HTR-8/SVneo (cell line): ENCODE measurements at places on chromosomes 16 and 17.

DNA sequence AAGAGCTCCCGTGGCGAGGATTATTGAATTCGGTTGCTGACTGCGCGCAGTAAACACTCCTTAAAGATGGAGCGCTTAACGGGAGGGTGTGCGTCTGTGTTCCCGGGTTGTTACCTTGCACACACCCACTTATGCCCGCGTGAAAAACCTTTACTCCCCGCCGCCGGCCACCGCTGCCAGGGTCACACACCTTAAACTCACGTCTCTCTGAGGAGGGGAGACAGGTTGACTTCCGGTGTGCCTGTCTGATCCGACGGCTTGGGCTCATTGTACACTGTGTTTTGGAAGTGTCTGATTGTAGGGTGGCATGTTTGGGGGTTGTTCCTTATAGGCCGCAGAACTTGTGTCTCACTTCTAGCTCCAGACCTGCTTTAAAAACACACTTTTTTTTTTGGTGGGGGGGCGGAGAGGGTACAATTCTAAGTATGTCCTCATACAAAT is 66.8 kb downstream of the KPNA2 start:
- no peak for DNase-seq

DNA sequence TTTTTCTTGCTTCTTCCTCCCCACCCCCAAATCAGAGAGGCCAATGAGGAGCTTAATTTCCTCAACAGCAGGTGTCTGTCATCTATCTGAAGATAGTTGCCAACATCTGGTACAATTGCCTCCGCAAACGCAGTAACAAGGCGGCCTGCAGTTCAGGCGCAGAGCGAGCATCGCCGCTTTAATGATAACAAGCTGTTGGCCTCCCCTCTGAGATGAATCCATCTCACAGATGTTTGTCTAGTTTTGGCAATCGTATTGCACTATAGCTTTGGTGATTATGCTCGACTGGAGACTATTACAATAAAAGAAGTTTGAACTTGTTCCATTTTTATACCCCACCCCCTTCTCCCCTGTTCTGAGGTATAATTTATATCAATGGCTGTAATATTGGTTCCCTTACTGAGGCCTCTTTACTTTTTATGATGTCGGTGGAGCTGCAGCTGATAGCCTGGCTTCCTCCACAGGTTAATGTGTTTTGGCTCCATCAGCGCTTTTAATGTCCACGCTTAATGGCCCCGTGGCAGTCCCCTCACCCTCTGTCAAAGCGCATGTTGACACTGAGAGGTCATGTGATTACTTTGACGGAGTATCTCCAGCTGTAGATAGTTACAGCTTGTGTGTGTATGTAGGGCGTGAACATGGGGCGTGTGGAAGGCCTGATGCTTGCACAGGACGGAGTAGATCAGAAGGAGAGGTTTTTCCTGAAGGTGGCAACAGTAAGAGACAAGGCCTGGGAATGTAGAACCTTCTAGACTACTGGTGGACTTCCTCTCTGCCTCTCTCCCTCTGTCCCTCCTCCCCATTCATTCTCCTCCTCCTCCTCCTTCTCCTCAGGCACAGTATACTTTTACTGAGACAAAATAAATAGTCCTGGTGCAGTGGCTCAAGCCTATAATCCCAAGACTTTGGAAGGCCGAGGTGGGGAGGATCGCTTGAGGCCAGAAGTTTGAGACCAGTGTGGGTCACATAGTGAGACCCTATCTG is 164.7 kb downstream of the MSI2 start:
- no peak for DNase-seq

- DNase-seq = peak; percentile 64
Observed at GRCh38 chr17:46916211-46916610, 6.7 kb upstream of the GOSR2 start.

DNA sequence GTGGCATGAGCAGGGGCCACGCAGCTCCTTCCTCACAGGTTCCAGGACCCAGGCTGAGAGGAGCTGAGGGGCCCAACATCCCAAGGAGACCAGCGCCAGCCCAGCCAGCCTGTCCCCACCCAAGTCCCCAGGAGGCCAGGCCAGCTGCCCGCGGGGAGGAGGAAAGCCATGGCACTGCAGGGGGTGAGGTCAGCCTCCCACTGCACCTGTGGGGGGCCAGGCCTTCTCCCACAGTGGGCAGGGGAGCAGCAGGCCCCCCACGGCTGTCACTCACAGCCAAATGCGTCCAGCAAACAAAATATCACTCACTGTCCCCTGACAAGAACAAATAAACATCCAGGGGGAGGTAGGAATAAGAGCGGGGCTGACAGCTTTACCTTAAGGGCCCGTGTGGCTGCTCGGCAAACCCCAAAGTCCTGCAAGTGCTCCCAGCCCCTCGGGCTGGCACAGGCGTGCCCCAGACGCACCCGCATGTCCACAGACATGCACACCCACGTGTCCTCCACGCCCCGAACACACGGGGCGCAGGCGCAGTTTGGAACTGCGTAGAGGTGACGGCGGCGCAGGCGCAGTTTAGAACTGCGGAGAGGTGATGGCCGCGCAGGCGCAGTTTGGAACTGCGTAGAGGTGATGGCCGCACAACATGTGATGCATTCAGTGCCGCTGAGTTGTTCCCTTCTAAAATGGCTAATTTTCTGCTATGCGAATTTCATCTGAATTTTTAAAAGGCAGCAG is 291.1 kb downstream of the FOXL1 start:
- DNase-seq = no peak

DNA sequence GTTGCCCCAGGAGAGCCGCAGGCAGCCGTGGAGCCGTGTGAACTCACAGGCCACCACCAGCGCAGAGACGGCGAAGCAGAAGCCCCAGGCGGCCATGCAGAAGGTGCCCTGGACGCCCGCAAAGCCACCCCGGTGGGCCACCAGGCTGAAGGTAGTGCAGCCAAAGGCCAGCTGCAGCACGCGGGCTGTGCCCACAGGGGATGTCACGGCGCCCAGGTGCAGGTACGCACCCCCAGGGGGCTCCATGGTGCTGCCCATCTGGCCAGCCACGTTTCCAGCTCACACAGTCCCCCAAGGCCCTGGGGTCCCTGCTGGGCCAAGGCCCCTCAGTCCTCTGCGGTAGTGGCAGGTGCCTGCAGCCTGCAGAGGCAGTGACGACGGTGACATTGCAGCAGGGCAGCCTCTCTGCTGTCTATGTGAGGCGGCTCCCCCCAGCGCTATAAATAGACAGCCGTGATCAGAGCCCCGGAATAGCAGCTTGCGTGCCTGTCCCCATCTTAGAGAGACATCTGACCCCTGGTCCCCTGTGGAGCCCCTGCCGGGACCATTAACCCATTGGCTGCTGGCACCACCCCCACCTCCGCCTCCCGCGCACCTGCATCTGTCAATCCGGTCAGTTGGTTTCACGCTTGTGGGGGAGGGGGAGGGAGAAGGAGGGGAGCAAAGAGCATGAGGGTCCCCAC is 4.5 kb upstream of the PYCR1 start:
- no peak for DNase-seq

- DNase-seq = peak; percentile 86
Observed at GRCh38 chr16:67872631-67873434, at the start of gene EDC4. Gene EDC4 (plus strand): TSS chr16:67873052. CDS start chr16:67873262, 210 bp downstream.

DNA sequence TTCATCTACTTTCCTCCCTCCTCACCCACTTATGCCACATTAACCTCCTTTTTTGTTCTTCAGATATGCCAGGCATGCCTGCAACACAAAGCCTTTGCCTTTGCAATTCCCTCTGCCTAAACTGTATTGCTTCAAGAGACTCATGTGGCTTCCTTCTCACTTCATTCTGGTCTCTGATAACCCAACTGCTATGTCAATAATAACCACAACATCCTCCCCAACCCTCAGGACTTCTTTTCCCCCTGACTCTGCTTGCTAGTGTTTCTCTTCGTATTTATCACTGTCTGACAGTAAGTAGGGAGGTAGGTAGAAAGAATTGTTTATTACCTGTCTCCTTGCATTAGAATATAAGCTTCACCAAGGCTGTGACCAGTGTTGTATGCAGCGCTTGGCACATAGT is 22.4 kb downstream of the RBL2 start:
- no peak for DNase-seq

DNA sequence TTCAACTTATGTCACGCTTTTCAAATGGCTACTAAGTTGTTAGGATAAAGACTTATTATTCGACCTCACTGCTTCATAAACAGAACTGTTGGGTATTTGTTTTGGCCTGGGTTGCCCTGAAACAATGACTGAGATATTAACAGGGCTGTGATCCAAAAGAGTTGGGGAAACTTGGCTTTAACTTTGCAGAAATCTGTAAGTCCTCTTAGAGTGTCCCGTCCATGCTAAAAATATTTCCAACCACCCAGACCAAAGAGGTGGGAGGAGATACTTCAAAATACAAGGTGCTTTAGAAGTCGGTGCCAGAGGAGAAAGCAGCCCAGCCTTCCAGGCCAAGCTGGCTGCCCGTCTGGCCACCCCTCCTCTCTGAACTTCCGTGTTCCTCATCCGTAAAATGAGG is 16.1 kb upstream of the SPATA32 start:
- DNase-seq = no peak

DNA sequence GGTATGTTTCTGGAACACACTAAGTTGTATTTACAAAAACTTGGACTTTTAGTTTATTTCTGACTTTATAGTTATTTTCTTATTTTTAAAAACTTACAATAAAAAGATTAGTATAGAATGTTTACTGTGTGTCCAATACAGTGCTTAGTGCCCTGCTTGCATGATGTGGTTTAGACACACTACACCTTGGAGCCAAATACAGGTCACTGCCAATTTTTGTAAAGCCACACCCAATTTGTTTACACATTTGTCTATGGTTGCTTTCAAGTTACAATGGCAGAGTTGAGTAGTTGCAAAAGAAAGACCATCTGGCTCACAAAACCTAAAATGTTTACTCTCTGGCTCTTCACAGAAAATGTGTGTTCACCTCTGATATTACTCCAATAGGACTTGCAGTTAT is 807.1 kb downstream of the KCNJ2 start:
- DNase-seq = no peak

DNA sequence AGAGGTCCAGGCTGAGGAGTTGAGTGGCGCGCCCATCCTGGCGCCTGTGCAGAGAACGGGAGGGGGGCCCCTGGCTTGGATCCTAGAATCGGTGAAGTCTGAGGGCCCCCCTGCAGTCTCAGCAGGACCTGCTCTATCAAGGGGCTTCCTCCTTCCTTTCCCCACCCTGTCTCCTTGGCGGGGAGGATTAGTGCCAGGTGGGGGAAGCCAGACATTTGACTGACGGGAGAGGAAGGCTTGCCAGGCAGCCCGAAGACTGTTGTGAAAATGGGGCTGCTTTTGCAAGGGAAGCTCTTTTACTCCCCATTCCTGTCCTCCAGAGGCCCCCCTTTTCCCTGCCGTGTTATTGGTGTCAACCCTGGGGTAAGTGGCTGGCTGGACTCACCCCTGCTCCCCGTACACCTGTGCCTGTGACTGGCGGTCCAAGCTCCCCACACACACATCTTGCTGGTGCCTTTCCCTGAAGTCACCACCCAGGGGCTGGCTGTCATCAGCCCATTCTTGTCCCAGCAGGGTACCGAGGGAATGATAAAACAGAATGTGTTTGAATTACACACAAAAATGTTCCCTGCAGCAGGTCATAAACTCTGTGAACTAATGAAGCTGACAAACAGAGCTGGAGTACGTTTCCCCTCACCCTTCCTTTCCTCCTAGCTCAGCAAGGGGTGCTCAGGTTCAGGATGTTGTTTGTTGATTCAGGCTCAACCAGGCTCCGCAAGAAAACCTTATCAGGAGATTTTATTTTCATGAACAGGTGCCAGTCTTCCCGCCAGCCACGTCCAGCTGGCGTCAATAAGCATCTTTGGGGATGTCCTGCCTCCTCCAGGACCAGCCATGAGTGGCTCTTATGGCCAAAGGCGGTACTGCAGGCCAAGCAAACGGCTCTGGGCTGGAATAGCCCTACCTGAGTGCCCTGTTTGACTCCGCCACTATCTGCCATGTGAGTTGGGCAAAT is 4.4 kb upstream of the ARMC7 start:
- DNase-seq = peak; percentile 77

DNA sequence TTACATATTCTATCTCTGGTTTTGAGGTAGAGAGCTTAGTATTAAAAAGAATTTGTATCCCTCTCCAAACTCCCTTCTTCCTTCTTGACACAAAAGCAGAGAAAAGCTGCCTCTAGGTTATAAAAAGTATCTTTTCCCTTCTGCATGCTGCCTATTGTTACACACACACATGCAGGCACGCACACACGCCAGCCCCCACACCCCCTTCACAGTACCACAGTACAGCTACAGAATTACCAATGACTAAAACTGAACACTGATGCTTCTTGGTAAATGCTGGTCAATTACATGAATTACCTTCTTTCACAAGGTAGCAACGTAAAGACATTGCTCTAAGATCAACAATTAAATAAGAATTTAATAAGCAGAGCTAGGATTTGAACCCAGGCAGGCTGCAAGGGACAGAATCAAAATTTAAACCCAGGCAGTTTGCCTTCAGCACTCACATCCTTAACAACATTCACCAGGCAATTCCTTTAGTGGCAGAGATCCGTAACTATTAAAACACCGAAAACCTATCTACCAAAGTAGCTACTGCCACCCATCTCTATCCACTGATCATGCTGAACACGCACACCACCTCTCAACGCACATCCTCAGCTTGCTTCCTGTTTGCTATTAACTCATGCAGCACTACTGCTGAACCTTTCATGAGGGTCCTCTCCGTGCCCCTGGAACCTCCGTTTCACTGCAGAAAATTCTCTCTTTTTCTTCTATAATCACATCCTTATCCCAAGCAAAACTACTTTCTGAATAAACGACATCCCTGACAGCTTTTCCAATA is 37.8 kb downstream of the YWHAE start:
- DNase-seq = no peak

- no peak for DNase-seq
Observed at GRCh38 chr16:86828202-86828601, 249.9 kb downstream of the FOXL1 start.

DNA sequence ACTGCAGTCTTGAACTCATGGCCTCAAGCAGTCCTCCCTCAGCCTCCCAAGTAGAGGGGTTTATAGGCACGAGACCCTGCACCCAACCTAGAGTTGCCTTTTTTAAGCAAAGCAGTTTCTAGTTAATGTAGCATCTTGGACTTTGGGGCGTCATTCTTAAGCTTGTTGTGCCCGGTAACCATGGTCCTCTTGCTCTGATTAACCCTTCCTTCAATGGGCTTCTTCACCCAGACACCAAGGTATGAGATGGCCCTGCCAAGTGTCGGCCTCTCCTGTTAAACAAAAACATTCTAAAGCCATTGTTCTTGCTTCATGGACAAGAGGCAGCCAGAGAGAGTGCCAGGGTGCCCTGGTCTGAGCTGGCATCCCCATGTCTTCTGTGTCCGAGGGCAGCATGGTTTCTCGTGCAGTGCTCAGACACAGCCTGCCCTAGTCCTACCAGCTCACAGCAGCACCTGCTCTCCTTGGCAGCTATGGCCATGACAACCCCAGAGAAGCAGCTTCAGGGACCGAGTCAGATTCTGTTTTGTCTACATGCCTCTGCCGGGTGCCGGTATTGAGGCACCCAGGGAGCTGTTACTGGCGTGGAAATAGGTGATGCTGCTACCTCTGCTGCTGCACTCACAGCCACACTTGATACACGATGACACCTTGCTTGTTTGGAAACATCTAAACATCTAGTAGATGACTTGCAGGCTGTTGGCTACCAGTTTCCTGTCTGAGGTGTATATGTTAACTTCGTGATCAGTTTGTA is 3.3 kb downstream of the RPL13 start:
- DNase-seq = no peak
